ENCODE measurements at places on chromosomes 4 and X.

GRCh38 chr4:74968456-74969164 lies 35.7 kb downstream of the PARM1 start:
- no peak for DNase-seq

DNA sequence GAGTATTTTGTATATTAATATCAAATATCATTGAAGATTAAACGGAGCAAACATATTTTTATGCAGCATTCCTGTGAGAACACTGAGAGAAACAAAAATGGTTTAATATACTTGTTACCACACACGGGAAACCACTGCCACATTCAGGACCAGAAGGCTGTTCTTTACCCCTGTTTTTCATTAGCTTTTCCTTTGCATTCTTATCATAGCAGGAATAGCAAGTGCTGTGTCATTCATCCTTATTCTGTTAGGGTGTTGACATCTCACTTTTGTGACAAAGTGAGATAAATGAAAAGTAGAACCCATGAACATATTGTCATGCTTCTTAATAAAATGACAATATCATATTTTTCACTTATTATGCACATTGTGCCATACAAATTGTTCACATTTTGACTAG lies 212.4 kb upstream of the NDST4 start:
- no peak for DNase-seq

DNA sequence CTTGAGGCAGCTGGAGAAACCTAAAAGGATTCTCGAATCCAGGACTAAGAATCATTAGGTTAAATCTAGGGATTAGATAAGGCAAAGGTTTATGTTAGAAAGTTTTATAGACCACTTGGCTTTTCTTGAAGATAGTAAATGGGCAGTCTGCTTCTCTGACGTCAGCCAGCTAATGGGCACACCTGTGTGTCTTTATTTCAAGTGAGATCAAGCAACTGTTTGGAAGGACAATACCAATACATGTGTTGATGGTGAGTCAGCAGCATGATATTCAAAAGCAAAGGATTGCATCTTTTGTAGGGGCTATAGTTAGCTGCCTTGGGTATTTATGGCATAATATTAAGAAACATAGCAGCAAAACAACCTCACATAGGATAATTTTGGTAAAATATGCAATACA lies 46.5 kb upstream of the GRPR start:
- no peak for DNase-seq

DNA sequence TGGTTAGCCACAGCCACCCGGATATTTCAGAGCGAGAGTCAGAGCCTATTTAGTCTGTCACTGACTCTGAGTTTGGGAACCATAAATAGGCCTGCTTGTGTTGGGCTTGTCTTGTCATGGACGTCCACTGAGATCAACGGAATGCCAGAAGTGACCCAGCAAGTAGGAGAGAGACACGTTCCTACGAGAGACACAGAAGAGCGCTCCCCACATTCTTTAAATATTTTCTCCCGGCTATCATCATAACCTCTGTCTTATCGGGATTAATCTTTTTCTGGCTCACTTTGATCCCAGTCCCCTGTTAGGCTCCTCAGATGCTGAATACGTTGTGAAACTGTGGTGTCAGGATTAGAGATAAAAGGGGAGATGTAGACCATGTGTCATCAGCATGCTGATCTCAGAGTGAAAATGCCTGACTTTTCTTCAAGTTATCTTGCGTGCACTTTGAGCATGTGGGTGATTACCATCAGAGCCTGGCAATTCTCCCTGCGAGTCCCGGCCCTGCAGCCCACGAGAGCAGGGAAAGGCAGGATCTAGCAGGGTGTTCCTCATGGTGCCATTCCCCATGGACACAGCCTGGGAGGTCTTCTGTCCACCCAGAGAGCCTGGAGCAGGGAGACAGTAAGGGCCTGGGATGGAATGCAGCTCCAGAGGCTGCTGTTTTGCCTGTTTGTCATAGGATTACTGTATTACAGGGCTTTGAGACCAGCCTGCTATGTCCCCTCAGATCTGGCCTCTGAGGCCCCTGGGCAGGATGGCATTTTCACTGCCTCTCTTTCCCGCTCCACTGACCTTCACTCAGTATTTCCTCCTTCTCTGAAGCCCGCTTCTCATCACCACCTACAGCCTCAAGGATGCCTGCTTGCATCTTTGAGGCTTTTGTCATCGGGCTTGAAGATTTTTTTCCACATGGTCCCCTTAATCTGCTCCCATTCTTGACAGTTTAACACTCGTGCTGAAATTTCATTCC lies 2.8 kb upstream of the TENM3 start:
- DNase-seq: no peak

GRCh38 chr4:188439641-188440311 lies 300.5 kb downstream of the TRIML1 start:
- peak; percentile 56 for DNase-seq

- DNase-seq: no peak
Observed at GRCh38 chrX:135200297-135200696, 29.1 kb upstream of the CT55 start.

DNA sequence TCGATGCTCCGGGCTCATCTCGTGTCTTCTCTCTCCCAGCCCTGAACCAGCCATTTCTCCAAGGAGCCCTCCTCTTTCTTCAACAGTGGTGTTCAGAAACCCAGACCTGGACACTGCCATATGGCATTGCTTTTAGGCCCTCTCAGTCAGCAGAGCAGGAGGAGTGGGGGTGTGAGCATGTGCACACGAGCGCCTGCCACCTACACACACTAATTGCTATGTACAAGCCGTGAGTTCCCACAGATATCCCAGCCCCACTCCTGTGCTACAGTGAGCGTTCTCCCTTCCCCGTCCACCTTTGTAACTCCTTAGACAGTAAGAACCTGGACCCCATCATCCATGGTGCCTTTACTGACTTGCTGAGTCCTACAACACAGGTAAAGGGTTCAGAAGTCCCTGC lies 53.8 kb downstream of the TNIP2 start:
- DNase-seq: no peak

- no peak for DNase-seq
Observed at GRCh38 chr4:163688856-163689255, 194.4 kb downstream of the TMA16 start.

GRCh38 chr4:56531149-56531770 lies 25.7 kb downstream of the ARL9 start:
- no peak for DNase-seq

DNA sequence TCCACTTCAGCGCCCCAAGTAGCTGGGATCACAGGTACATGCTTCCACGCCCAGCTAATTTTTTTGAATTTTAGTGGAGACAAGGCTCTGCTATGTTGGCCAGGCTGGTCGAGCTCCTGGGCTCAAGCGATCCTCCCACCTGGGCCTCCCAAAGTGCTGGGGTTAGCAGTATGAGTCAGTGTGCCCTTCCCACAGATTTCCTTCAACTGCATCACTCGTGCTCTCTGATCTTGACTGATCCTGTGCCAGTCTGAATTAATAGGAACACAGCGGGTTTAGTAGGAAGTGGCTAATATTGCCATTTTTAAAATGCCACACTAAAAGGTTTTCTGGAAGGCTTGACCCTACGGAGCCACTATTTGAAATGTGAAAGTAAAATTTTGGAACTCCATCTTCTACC lies 4.3 kb upstream of the SHROOM2 start:
- DNase-seq: no peak

- no peak for DNase-seq
Observed at GRCh38 chr4:102311912-102312311, 33.4 kb downstream of the SLC39A8 start.

DNA sequence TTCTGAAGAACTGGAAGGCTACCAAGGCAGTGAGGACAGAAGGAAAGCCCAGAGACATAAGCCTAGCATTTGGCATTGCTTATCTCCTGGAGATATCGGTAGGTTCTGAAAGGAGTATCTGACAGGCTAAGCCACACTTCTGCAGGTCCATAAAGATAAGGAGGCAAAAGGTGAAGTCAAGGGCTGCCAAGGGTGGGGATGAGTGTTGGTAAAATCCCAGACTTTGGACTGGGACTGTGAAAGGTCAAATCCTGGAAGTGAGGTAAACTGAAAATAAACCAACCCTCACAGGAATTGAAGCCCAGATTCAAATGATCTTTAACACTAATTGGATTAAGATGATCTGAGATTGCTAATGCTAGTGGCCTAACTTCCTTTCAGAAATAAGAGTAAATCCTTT lies 27.4 kb downstream of the GK start:
- no peak for DNase-seq

DNA sequence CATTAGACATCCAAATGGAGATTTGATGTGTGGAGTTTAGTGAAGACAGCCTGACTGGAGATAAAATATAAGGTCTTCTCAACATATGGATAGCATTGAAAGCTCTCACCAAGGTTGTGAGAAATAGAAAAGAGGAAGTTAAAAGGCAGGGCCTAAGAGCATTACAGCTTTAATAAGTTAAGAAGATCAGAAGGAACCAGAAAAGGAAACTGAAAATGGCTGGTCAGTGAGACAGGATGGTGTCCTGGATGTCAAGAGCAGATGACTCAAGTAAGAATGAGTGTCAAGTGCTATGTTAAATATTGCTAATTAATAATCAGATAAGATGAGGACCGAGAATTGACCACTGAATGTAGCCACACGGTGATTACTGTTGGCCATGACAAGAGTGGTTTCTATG lies 642.9 kb downstream of the STPG2 start:
- DNase-seq: no peak

- DNase-seq: peak; percentile 1
Observed at GRCh38 chrX:84737471-84737871, 235.2 kb upstream of the HDX start.

DNA sequence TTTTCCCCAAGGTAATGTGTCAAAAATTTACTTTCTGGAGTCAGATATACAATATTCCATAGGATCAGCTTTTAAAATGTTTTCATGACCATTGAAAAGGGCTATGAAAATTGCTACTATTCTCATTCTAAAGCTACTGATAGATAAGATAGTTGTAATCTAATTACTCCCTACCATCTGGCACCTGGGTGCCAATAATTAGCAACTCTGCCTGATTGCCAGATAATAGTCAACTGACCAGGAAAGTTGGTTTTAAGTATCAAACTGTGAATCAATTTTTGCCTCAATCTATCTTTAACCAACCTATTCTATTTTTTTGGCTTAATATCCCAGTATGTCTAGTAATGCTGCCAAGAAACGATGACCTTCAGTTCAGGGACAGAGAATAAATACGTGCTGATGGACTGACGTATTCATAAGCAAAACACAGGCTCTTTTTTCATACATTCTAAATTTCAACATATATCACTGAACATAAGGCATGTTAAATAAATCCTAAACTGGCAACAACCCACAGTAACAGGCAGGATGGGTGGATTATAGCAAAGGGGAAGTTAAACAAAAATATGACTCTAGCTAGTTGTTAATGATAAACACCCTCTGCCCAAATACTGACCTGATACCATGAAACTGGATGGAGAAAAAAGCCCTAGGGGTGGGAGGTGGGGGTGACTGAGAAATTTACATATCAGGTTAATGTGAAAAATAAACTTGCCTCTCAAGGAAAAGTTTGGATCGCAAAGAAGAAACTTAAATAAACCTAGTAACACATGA lies 18.2 kb downstream of the SH3RF1 start:
- no peak for DNase-seq
